ENCODE measurements at places on chromosomes 12 and 14.

DNA sequence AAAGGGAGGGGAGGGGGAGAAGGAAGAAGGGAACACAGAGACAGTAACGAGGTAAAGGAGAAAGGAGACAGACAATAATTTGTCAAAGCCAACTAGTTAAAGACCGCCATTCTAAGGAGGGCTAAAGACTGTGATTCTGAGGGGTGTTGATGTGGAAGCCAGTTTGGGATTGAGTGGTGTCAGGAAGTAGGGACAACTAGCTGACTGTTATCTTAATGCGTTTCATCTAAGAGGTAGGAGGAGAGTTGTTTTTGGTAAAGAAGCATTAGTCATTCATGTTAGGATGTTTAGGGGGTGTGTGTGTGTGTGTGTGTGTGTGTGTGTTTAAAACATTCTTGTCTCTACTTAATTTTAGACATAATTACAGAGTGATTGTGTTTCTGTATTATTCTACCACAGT lies 95.0 kb downstream of the INSM2 start:
- H3K27me3 ChIP-seq: no peaks in the 10 kb centered on the region
- no peak for DNase-seq
- H3K36me3 ChIP-seq: peaks cover 20% of the 10 kb centered on the region
- no peak overlapping the region for H3K4me3 ChIP-seq

DNA sequence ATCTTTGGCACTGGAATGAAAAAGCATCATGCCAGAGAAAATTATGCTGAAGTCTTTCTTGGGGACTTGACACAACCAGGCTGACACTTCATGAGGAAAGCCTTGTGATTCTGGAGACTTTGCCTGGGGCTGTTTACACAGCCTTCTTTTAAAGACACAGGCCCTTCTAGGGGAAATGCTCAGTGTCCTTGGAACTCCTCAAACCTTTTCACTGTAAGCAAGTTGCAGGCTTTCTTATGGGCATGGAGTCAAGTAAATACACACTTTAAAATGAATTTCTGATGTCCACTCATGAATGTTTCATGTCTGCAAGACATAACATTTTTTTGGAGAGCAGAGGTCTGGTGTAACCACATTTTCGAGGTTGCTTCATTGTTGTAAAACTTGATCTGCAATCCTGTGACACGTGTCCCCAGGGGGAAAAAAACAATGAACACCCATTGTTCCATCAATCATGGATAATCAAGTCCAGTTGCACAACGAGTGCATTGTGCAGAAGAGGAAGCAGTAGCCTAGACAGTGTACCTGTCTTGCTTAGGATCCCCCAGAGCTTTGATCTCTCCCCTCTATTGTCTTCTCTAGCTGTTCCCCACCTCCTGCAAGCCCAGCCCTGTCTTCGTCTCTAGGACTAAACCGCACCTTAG lies 155.1 kb upstream of the PRICKLE1 start:
- no peaks in the 10 kb centered on the region for H3K27me3 ChIP-seq
- H3K4me1 ChIP-seq: peaks cover 29% of the 10 kb centered on the region
- H3K4me3 ChIP-seq: peak overlapping the region; percentile 66

- H3K27ac ChIP-seq: no peak overlapping the region
- no peak for DNase-seq
- H3K27me3 ChIP-seq: peaks cover 12% of the 10 kb centered on the region
- H3K4me3 ChIP-seq: no peak overlapping the region
- H3K4me1 ChIP-seq: no peaks in the 10 kb centered on the region
- no peaks in the 10 kb centered on the region for H3K36me3 ChIP-seq
Observed at GRCh38 chr12:16148938-16149337, 128.5 kb downstream of the SLC15A5 start.

DNA sequence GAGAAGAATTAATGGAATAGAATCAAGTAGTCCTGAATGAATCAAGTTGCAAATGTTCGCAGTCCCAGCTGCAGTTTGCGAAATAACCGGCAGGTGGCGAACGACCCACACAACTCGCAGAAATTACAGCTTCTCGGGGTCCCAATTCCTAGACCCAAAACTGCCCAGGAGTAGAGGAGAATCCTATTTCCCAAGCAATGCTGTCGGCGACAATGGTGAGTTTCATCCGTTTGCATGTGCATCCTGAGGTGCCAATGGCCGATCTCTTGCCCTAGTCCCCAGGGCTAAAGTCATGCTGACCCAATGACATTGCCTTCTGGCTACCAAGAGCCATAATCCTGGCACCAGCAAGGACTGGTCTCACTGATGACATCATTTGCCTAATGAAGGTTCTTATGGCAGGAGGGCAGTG lies 8.5 kb upstream of the ASCL1 start:
- no peak overlapping the region for H3K27ac ChIP-seq
- no peak overlapping the region for H3K4me3 ChIP-seq

DNA sequence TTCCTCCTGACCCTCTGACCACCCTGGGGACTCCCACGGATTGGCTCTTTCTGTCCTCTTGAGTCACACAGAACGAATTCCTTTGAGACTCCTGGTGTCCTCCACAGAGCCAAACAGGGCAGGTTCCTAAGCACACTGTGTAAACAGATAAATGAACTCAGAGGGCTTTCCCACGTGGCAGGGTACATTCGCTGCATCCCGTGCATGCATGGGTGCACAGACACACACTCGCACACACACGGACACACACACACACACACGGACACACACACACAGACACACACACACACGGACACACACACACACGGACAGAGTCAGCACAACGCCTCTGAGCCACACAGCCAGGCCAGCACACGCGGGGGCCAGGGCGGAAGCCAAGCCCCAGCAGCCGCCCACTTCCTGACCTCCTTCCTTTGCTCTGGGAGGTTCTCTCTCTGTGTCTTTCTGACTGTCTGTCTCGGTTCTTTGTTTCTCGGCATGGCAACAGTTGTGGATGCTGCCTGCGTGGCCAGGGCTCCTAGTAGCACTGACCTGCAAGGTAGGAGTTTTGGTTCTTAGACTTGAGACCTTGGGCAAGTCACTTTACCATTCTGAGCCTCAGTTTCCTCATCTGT lies 706 bp downstream of the CRACR2A start:
- H3K4me1 ChIP-seq: peaks cover 12% of the 10 kb centered on the region
- H3K27ac ChIP-seq: peak overlapping the region; percentile 55
- H3K4me3 ChIP-seq: peak overlapping the region; percentile 79

GRCh38 chr14:84533181-84533725 lies 996.7 kb upstream of the FLRT2 start:
- H3K27me3 ChIP-seq: no peaks in the 10 kb centered on the region
- H3K4me1 ChIP-seq: peaks cover 16% of the 10 kb centered on the region
- H3K36me3 ChIP-seq: no peaks in the 10 kb centered on the region
- no peak overlapping the region for H3K4me3 ChIP-seq
- no peak for DNase-seq

- no peak for DNase-seq
- H3K4me3 ChIP-seq: no peak overlapping the region
- peaks cover 12% of the 10 kb centered on the region for H3K27me3 ChIP-seq
- peaks cover 3% of the 10 kb centered on the region for H3K4me1 ChIP-seq
- H3K27ac ChIP-seq: no peak overlapping the region
Observed at GRCh38 chr12:115672506-115673080, 604.9 kb downstream of the MED13L start.

GRCh38 chr12:93092649-93092945 lies 163.5 kb upstream of the EEA1 start:
- no peak overlapping the region for H3K4me3 ChIP-seq
- DNase-seq: no peak
- H3K4me1 ChIP-seq: peaks cover 38% of the 10 kb centered on the region

DNA sequence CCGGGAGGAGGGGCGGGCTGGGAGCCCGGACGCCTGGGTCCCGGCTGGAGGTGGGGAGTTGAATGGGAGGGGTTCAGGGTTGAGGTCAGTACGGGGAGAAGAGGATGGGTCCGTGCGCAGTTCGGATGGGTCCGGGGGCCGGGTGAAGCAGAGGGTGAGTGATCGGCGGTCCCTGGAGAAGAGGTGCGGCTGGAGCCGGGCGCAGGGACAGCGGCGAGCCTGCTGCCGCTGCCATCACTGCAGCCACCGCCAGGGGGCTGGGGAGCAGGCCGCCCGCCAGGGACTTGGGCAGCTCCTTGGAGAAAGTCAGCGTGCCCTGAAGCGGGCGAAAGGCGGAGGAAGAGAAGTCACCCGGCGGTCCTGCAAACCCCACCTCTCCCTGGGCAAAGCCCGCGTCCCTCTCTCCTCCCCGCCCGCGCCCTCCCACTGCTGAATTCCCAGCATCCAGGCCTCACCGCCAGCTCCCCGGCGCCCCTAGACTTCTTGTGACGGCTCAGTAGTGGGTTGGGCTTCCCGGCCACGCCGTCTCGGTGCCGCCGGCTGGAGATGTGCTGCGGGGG lies 6.0 kb upstream of the GPR84 start:
- H3K4me3 ChIP-seq: peak overlapping the region; percentile 70
- peak; percentile 86 for DNase-seq
- no peak overlapping the region for H3K27ac ChIP-seq
- peaks cover 5% of the 10 kb centered on the region for H3K27me3 ChIP-seq
- peaks cover 39% of the 10 kb centered on the region for H3K4me1 ChIP-seq

DNA sequence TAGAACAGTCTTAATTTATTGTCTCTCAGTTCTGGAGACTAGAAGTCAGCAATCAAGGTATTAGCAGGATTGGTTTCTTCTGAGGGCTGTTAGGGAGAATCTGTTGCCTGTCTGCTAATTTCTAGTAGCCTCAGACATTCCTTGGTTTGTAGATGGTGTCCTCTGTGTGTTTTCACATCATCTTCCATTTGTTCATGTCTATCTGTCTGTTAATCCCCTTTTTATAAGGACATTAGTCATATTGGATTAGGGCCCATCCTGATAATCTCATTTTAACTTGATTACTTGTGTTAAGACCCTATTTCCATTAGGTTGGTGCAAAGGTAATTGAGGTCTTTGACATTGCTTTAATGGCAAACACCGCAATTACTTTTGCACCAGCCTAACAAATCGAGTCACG lies 34.3 kb downstream of the TBC1D15 start:
- H3K4me3 ChIP-seq: no peak overlapping the region
- no peak overlapping the region for H3K27ac ChIP-seq
- H3K36me3 ChIP-seq: peaks cover 27% of the 10 kb centered on the region

DNA sequence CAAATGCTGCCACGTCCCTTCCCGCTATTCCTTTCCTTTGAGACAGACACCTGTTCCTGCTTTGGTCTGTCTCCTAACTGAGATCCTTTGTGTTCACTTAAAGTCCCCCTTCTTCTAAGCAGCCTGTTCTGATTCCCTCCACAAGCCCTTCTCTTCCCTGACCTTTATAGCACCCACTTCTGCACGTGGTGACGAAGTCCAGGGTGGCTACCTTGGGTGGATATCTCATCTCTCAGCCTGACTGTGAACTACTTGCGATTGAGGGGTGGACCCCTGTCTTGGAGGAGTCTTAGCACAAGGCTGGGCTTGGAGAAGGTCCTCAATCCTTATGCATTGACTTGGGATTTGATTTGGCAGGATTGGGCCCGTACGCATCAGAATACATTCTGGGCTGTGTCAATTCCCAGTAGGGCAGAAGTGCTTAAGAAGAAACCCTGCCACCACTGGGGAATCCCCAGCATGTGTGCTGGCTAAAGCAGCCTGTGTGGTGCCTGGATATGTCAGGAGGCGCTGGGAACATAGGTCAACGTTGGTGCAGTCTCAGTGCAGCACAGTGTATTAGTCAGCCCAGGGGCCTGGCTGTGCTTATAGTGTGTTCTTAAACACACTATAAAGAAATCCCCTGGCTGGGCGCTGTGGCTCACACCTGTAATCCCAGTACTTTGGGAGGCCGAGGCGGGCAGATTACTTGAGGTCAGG lies 23.6 kb downstream of the KRT80 start:
- H3K4me3 ChIP-seq: no peak overlapping the region
- no peak for DNase-seq
- peaks cover 31% of the 10 kb centered on the region for H3K4me1 ChIP-seq
- peak overlapping the region; percentile 13 for H3K27ac ChIP-seq
- no peaks in the 10 kb centered on the region for H3K36me3 ChIP-seq

GRCh38 chr14:22770481-22771187 lies 4.1 kb downstream of the OXA1L start:
- no peak for DNase-seq
- H3K4me3 ChIP-seq: no peak overlapping the region
- peaks cover 18% of the 10 kb centered on the region for H3K4me1 ChIP-seq
- peaks cover 35% of the 10 kb centered on the region for H3K36me3 ChIP-seq
- no peak overlapping the region for H3K27ac ChIP-seq

DNA sequence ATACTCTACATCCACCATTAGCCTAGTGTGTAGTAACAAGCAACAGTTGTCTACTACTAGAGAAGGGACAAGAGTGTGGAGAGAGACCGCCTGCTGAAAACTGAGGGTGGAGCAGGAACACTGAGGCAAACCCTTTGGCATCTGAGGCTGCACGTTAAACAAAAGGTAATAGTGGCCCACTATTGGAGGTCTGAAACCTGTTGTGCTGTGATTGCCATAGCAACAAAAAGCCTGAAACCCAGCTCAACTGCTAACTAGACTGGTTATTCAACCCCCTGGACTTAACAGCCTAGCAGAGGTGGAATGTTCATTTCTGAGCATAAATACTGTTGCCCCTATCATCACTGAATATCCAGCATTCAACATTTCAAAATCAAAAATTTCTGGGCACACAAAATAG lies 43.0 kb downstream of the PPP4R4 start:
- H3K27ac ChIP-seq: peak overlapping the region; percentile 70
- H3K27me3 ChIP-seq: no peaks in the 10 kb centered on the region
- peak overlapping the region; percentile 4 for H3K4me3 ChIP-seq
- no peak for DNase-seq

DNA sequence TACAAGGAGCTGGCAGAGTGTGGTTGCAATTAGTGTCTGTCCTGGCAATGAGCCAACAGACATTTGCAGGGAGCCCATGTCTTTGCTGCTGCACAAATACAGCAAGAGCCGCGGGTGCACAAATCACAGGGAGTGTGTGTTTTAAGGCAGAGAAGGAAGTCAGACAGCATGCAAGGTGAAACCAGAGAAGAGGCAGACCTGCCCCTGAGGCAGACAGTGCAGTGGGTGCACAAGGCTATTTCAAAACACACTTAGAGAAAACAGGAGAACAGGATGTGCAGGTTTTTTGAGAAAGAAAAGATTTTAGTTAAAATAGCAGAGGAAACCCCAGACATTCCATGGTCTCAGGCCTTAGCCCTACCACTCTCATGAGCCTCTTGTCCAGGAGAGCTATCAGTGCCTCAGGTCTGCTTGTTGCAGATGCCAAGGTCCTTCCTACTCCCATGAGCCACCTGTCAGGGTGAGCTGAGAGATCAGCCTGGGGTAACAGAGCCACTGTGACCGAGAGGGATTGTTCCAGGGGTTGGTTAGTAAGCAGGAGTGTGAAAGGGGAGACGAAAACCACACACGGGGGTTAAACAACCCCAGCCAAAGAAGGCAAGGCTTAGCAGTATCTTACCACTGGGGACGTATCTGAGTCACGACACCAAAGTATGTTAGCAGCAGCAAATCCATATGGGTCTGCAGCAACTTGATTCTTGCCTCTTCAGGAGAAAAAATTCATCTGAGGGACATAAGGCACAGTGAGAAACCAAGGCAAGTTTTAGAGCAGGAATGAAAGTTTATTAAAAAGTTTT lies 78.1 kb downstream of the C14orf132 start:
- H3K27ac ChIP-seq: peak overlapping the region; percentile 86
- peak overlapping the region; percentile 61 for H3K4me3 ChIP-seq
- H3K36me3 ChIP-seq: no peaks in the 10 kb centered on the region
- H3K27me3 ChIP-seq: peaks cover 4% of the 10 kb centered on the region
- H3K4me1 ChIP-seq: peaks cover 29% of the 10 kb centered on the region

Data from type B pancreatic cell (in vitro differentiated cells).